ENCODE measurements at places on chromosomes 16 and 17.

DNA sequence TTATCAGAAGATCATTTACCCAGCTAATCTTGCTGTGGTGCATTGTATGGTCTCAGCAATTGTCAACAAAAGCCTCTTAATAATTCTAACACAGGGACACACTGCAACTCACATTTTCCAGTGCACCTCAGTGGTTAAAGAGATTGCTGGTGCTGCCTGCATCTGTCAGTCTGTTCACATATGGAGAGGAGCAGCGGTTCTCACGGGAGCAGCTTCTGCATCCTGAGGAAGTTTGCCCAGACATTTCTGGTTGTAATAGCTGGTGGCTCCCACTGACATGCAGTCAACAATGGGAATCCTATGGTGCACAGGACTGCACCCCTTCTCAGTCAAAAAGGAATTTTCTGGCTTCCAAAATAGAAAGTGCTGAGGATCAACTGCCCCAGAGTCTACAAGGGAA lies 7.8 kb downstream of the GGA2 start:
- DNase-seq = no peak

DNA sequence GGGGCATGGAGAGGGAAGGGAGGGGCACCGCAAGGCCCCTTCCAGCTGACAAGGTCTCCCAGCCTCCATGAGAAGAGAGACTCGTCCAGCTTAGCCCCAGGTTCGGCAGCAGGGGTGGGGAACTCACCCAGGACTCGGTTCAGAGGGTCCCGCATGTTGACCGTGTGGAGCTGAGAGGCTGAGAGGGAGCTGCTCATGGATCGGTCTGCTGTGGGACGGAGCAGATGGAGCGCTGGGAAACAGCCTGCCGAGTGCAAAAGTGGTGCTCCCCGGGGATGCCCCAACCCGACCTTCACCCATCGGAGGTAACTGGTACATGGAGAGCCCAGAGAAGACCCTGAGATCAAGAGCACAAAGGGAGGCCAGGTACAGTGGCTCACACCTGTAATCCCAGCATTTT lies 4.9 kb downstream of the CSF3 start:
- DNase-seq = no peak

GRCh38 chr17:8469964-8470363 lies 34.3 kb downstream of the NDEL1 start:
- no peak for DNase-seq

DNA sequence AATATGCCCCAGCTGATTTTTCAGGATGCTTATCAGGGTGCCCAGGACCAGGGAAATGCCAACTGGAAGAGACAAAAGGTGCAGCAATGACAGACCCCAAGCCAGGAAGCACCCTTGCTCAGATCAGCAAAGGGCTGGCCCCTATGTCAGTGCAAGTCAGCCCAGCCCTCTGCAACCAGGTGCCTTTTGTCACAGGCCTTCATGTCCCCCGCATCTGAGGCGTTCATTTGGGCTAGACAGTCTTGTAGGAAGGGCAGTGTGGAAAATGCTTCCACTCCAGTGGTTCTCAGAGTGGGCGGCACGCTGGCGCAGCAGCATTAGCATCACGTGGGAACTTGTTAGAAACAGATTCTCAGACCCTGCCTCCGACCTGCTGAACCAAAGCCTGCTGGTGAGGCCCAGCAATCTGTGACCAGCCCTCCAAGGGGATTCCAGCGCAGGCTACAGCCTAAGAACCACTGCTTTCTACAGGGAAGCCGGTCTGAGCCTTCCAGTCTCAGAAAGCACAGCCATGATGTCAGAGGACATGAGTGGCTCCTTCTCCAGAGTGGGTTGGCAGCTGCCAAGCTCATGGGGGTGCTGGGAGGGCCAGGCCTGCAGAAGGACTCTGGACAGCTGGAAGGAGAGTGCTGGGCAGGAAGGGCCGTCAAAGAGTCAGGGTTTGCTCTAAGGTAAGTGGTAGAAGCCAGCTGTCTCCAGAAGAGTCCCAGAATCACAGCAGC lies 13.1 kb downstream of the SLC47A2 start:
- no peak for DNase-seq

- no peak for DNase-seq
These were observed 30.2 kb downstream of the SPACA3 start for GRCh38 chr17:33021731-33022408.

DNA sequence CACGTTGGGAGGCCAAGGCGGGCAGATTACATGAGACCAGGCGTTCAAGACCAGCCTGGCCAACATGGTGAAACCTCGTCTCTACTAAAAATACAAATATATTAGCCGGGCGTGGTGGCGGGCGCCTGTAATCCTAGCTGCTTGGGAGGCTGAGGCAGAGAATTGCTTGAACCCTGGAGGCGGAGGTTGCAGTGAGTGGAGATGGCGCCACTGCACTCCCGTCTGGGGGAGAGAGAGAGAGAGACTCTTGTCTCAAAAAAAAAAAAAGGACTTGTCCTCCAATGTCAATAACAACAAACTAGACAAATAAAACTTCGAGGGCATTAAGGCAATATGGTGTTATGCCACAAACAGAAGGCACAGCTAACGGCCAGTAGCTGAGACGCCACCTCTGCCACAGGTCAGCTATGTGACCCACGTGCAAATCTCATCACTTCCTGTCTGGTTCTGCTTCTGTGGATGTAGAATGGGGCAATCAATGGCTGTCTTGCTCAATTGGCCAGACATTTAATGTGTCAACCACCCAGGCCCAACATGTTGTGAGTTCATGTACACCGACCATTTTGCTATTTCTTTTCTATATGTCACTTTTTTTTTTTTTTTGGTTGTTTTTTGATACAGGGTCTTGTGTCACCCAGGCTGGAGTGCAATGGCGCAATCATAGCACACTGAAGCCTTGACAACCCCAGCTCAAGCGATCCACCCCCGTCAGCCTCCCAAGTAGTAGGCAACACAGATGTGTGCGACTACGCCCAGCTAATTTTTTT lies 834 bp upstream of the TXNDC11 start:
- DNase-seq = no peak

GRCh38 chr17:5571281-5571680 lies 13.0 kb downstream of the NLRP1 start:
- no peak for DNase-seq

DNA sequence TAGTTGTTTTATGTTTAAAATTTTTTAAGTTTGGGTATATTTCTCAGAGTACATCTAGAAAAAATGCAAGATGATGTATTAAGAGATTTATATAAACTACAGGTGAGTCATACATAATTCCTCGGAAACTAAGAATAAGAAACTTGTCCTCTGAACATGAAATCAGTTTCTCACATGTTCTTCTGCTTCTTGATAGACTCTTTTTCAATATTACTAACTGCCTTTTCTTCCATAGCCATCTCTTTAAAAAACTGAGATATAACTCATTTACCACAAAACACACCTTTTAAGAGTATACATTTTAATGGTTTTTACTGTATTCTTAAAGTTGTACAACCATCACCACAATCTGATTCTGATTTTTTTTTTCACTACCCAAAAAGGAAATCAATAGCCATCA lies 238.4 kb upstream of the AXIN2 start:
- no peak for DNase-seq

DNA sequence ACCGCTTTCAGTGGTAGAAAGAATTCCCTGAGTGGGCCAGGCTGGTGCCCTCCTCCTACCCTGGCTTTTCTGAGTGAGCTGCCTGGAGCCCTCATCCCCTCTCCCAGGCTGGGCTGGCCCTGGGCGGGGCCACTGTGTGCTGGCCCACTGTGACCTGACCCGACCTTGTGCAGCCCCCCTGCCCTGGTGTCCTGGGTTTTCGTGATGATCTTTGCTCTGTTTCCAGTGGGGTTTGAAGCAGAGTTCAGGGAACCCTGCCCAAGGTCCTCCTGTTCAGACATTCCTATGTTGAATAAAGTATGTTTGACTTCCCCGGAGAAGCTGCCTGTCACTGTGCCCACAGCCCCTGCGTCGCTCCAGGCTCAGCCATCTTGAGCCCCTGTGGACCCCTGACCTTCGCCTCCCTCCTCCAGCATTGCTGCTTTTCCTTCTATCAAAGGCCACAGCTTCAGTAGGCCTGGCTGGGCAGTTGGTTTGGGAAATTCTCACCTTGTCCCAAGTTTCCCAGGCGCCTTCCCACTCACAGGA lies 13.7 kb upstream of the NAGLU start:
- DNase-seq = no peak

GRCh38 chr16:7313170-7313569 lies 19.5 kb upstream of the RBFOX1 start:
- no peak for DNase-seq

DNA sequence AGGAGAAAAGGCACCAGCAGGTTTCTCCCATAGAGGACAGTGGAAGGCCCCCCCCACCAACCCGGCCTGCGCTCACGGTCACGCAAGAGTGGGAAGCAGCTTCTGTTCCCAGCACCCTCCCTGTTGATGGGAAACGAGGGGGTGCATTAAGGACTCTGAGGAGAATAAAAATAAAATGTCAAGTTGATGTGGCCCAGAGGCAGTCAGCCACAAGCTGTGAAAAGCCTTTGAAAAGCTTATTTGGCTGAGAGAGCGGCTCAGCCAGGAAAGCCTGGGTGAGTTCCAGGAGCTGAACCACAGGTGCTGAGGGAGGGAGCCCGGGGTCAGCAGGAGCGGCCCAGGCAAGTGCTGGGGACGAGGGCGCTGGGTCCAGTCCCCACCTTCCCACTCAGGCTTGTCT lies 26.9 kb upstream of the SPATA32 start:
- no peak for DNase-seq

GRCh38 chr16:83935858-83936255 lies 17.2 kb upstream of the OSGIN1 start:
- DNase-seq = no peak

- DNase-seq = no peak
These were observed 21.4 kb downstream of the MPRIP start for GRCh38 chr17:17063546-17064122.

GRCh38 chr17:17356931-17357270 lies 53.7 kb downstream of the NT5M start:
- DNase-seq = no peak

GRCh38 chr17:76930107-76930506 lies 61.9 kb downstream of the MGAT5B start:
- DNase-seq = no peak

DNA sequence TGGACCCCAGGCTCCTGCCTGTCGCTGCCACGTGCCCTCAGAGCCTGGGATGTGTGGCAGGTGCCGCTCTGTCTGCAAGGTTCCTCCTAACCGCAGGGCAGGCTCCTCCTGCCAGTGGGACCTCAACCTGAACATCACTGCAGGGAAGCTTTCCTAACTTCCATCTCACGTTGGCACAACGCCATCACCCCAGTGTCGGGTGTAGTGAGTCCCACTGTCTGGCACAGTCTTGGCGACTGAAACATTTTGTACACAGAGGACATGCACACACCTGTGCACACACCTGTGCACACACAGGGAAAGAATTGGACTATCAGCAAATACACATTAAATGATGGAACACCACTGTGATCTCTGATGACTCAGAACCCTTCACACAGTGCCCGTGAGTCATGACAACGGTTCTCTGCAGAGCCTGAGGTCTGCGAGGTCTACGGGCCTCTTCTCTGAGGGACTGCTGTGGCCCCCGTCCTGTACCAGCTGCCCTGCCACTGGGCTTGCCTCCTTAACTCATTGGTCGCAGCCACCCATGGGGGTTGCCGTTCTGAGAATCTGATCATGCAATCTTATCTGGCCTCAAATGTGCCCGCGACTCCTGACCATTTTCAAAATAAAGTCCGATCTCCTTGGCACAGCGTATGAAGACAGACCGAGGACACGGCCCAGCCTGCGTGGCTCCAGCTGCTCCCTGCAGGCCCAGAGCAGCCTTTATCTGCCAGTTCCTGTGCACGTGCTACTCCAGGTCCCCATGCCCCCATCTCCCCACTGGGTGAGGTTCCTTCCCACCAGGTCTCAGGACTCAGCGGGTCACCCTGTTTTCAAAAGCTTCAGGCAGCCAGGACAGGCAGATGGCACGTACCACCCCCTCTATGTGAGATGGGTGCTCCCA lies 7.6 kb downstream of the CCDC57 start:
- DNase-seq = no peak

- DNase-seq = no peak
These were observed 101.8 kb downstream of the FOXL1 start for GRCh38 chr16:86680162-86680561.

DNA sequence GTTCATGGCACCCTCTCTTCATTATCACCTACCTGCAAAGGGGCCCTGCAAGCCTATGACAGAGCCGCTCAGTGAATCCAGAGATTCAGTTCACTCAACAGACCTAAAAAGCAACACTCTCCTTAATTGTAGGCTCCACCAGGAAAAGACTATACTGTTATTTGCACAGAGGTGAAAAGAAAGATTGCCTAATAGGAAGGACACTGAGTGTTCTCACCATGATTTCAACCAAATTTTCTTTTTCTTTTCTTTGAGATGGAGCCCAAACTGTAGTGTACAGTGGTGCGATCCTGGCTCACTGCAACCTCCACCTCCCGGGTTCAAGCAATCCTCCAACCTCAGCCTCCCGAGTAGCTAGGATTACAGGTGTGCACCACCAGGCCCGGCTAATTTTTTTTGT lies 104.5 kb downstream of the PARN start:
- no peak for DNase-seq

DNA sequence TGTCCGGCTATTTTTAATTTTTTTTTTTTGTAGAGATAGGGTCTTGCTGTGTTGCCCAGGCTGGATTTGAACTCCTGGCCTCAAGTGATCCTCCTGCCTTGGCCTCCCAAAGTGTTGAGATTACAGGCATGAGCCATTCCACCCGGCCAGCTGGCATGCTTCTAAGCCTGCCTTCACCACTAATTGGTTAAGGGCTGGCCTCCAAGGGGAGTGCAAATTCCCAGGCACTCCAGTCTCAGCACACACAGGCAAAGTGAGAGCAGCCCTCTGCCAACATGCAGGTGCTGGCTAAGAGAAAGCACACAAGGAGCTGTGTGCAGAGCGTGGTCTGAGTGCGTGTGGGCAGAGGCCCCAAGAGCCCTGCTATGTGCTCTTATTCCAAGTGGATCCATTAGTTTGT lies 149.8 kb upstream of the HS3ST2 start:
- DNase-seq = no peak
